ENCODE measurements at places on chromosomes 4 and X.

DNA sequence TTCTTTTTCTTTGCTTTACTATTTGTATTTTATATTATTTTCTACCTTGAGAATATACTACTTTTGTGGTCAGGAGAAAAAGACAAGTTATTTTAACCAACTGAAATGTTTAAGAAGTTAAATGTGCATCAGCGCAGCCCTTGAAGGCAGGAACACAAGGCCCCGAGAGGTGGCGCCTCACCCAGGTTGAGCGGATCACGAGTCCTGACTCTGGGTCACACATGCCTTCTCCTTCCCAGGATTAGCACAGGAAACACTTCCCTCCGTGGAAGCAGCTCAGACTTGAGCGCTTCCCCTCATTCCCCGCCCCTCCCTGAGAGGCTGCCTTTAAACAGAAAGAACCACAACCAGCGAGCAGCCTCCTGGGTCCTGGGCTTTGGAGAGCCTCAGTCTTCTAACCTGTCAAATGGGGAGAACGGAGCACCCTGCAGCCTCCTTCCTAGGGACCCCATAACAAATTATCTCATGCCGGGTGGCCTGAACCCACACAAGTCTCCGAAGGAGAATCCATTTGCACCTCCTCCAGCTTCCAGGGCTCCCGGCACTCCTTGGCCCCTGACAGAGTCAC lies 217.6 kb downstream of the AFAP1 start:
- DNase-seq = no peak

GRCh38 chr4:128130621-128131020 lies 69.5 kb downstream of the LARP1B start:
- no peak for DNase-seq

GRCh38 chrX:74902806-74903205 lies 22.4 kb downstream of the NEXMIF start:
- no peak for DNase-seq

DNA sequence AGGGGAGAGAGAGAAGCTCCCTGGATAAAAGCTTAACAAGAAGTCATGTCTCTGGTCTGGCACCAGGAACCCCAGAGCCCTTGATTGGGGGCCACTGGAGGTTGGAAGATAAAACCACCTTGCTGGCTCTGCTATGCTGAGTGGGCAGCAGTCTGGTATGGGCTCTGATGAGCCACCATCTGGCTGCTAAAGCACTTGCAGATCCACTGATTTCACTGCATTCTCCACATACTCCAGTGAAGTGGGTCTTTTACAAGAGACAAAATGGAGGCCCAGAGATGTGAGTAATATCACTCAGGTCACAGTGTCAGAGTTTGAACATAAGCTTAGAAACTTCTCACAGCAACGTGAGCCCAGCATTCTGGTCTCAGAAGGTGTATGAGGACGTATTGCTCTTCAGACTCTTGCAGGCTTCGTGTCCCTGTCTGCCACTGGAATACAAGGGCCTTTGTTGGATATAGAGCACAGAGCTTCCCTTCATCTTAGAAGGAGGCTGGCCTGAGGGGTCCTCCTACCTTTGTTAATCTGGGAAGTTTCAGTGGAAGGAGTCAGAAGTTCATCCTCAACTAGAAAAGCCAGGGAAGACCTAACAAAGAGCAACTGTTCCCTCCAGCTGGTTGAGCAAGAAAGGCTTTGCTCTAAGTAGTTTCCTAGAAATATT lies 11.8 kb downstream of the CLDN2 start:
- no peak for DNase-seq

- no peak for DNase-seq
Observed at GRCh38 chr4:52932591-52933470, 70.7 kb downstream of the RASL11B start.

GRCh38 chrX:21939906-21940305 lies 603 bp upstream of the SMS start:
- no peak for DNase-seq

DNA sequence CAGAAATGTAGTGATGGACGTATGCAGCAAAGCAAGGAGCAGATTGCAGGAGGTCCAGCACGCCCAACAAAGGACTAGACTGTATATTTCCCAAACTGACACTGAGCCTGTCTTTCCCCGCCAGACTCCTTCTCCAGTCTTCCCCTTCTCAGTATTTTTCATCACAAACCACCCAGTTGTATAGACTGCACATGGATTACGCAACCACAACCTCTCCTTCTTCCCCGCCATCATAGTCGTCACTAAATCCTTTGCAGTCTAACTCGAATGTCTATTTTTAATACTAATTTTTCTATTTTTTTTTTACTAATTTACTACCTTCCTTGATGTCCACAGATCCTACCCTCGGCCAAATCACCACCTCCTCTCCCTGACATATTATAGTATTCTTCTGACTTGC lies 105.4 kb downstream of the MTNR1A start:
- no peak for DNase-seq

DNA sequence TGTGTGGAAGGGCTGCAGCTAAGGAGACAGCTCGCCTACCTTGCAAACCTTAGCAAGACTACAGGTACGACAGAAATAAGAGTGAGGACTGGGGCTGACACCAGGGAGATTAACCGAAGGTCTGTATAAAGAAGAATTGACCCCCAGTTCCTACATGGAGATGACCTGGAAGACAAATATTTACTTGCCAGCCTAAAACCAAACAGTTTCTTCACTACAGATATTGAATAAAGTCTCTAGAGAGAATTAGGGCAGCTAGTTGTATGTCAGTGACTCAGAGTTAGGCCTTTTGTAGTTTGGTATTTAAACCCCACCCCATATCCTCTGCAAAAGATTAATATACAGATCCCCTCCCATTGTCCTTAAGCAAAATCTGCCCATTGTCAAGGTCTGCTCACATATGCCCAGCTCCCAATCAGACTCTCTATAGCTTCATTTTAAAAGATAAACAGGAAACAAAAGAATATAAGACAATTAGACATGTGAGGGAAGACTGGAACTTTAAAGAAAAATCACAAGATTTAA lies 28.1 kb upstream of the FRMPD3 start:
- DNase-seq = no peak

DNA sequence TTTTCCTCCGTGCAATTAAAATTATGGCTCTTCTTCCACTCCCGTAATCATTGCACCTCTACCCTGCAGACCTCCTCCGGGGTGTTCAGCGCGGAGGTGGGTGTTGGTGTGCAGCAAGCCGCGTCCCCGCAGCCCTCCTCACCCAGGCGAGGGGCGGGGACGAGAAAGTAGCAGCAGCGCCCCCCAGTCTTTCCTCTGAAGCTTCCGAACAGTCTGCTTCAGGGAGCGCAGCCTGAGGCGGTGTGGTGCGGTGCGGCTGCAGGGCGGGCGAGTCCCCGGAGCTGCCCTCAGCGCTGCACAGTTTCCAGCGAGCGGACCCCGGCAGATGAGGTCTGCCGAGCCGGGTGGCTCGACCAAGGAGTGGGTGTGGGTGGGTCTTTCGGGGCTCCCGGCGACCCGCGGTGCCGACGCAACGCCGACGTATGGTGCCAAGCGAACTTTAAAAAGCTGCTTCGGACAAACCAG lies at the start of gene FRAS1:
Gene FRAS1 (plus strand): TSS at position 189 of the 465 bp plus-strand sequence. CDS start 687 bp downstream, outside the sequence.
- no peak for DNase-seq

- DNase-seq = no peak
Observed at GRCh38 chr4:128606173-128606572, 203.3 kb upstream of the JADE1 start.

GRCh38 chrX:14673764-14674163 lies 144.4 kb downstream of the GLRA2 start:
- no peak for DNase-seq

DNA sequence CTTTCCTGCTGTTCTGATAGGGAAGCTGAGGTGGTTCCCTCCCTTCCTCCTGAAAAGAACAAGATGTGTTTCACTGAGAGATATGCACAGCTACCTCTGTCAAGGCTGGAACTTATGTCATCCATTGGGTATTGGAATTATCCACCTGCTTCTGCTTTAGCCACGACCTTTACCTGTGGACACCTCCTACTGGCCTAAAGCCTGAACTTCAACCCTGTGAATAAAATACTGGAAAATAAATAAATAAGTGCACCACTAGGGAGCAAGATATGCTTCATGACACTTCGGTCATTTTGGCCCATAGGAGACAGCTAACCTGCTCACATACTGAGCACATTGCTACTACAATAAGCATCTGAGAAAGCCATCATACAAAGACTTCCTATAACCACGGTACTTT lies 419.9 kb upstream of the NWD2 start:
- DNase-seq = no peak

- DNase-seq = peak; percentile 25
Observed at GRCh38 chr4:107736924-107737448, 17.0 kb upstream of the PAPSS1 start.

DNA sequence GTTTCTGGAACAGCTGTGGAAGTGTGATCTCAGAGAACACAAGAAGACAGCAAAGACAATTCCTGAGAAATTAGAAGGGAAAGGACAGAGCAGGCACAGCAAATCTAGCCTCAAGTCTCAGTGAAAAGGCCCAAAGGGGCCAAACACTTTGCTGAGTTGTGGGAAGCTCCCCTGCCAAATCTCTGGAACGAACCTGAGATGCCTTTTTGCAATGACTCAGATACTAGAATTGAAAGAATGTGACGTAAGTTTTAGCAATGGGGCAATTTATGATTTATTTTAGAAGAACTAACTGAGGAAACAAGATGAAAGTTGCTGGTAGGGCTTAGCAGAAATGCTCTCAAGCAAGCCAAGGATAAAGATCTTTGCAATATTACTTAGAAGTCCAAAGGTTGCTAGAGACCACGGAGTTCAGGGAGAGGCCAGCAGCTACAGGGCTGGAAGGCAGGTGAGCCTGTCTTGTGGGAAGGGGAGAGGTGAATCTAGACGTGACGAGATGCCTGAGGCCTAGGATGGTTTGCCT lies 92.8 kb downstream of the AMELX start:
- DNase-seq = peak; percentile 11

DNA sequence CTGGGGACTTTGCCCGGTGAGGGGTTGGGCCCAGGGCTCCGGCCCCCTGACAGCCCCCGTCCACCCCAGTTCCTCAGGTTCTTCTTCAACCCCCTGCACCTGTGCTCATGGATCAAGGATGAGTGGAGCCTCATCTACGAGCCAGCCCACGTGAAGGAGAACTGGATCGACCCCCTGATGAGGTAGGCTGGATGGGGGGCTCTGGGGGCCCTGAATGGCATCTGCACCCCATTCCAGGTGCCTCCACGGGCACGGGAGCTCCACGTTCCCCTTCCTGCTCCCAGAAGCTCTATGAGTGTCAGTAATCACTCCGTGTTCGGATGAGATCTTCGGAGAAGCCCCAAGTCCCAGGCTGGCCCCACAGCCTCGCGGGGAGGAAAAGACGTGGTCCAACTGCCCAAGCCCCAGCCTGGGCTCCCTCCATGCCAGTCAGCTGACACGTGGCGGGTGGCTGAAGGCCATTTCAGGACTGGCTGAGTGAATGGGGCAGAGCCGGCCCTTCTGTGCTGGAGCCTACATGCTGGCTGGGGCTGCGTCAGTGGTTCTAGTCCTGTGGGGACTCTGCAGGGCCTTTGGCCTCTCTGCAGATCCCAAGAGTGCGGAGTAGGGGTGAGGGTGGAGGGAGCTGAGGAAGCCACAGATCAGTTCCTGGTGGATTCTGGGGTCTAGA lies 24.4 kb downstream of the CFAP99 start:
- no peak for DNase-seq

DNA sequence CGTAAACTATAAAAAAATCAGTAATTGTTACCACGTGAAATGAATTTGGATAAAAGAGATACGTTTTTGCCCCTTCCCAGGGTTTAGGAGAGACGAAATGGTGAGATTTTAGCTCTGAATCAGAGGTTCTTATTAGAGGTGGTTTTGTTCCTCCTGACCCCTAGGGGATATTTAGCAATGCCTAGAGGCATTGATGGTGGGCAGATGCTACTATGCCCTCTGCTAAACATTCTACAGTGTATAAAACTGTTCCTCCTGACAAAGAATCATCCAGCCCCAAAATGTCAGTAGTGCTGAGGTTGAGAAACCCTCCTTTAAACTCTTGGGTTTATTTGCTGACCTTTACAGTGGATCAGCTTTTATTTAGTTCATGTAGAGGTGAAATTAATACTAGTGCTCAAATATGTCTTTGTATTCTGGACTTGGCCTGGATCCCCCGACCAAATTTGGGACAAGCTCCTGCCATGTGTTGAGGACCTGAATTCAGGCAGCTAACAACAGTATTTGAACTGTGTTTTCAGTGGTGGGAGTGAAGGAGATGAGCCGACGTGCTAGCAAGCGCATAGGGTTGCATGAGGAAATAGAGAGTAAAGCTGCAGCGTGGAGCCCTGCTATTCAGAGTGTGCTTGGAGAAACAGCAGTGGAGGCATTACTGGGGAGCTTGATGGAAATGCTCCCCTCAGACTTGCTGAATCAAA lies 126.1 kb downstream of the PTTG2 start:
- DNase-seq = no peak

DNA sequence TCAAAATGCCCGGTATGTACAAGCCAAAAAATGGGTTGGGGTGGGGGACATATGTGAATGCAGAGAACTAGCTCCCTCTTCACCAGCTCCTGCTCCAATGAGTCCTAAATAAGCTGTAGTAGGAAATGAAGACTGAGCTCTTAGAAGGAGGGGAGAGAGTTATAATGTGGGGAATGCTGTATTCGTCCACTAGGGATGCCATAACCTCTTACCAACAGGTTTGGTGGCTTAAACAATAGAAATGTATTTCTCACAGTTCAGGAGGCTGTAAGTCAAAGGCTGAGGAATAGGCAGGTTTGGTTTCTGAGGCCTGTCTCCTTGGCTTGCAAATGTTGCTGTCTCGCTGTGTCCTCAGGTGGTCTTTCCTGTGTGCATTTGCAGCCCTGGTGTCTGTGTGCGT lies 4.4 kb upstream of the INPP4B start:
- DNase-seq = no peak

DNA sequence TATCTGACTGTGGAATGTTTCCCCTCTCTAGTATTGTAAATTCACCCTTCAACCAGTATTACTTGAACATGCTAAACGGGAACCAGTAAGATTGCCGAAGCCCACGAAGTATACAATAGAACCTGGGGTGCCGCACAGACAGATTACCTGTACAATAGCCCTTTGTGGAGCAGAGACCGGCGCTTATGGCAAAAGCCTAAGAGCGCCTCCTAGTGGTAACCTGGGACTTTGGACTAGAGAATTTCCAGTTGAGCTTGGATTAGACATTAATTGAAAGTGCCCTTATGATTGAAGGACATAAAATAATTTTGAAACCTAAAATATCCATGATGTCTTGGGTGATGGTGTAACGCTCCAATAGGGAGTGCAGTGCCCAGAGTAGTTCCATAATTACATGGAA lies 14.1 kb downstream of the ZNF157 start:
- DNase-seq = peak; percentile 57

GRCh38 chrX:40174001-40174853 lies 76.5 kb upstream of the BCOR start:
- DNase-seq = no peak

DNA sequence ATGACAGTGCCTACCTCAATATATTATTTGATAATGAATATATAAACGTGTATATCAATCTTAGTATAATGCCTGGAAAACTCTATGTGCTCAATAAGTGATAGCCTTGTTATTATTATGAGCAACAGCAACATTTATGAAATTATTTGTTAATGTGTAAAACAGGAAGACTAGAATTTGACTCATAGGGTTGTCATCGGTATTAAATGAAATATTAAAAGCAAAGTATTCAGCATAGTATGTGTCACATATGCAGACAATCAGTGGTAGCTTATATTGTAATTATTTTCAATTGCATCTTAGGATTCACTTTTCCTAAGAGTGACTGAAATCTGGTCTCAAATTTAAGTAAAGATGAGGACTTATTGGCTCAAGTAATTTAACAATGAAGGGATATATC lies 24.6 kb downstream of the SPANXD start:
- no peak for DNase-seq

GRCh38 chrX:43469391-43470054 lies 186.6 kb upstream of the MAOA start:
- no peak for DNase-seq
